Head of caudate nucleus (tissue), 42 donors: ENCODE measurements at places on chromosomes 3 and 15.

- no peak for DNase-seq
These were observed 22.2 kb upstream of the ZNF710 start for GRCh38 chr15:89978914-89979313.

DNA sequence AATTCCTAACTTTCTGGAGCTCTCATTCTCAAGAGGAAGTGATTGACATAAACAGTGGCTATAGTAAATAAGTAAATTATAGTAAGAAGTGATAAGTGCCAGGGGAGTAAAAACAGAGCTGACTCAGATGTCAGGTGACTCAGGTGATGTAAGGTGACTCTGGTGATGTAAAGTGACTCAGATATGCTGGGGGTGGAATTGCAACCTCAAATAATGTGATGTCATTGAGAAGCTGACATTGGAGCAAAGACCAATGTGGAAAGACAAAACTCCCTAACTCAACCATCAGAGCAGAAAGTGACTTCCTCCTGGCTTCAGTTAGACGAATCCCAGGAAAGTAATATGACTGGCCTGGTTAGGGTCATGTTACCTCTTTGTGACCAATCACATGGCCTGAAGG is 144.2 kb upstream of the SNTN start:
- no peak for DNase-seq

- no peak for DNase-seq
These were observed 29.4 kb upstream of the TMEM45A start for GRCh38 chr3:100463002-100463401.

DNA sequence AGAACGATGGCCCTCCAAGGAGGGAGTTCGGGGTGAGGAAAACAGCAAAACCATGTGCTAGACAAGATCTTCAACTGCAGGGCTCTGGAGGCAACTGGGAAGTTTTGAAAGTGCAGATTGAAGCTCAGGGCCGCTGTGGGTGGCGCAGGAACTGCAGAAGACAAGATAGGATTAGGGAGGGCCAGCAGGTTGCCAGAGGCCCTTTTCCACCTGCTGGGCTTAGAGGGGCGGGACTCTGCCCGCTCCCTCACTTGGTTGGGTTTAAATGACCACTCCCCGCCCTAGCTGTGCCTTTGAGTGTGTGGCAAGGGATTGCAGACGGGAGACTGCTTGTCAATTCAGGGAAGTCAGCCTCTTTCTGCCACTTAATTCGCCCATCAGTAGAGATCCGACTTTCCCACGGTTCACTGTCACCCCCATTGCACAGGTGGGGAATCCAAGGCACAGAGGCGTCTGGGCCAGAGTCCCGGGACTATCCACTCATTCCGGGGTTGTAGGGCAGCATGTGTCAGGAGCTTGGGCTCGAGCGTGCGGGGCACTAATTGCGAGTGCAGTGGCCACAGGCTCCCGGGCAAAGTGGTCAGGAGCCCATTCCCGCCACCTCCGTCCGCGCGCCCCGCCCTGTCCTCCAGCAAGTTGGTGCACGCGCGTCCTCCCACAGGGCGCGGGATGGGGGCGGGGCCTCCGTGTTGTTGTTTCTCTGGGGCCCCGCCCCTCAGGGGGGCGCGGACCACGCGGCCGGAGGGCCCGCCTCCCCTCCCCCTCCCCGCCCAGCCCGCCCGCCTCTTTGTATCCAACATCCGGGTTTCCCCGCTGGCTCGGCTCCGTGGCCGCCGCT is at the start of gene ACVR2B:
Gene ACVR2B (plus strand): TSS at position 816 of the 838 bp plus-strand sequence. CDS start 433 bp downstream, outside the sequence.
- DNase-seq = peak; percentile 92

GRCh38 chr15:57090496-57090859 is 172.0 kb downstream of the TCF12 start:
- DNase-seq = no peak

DNA sequence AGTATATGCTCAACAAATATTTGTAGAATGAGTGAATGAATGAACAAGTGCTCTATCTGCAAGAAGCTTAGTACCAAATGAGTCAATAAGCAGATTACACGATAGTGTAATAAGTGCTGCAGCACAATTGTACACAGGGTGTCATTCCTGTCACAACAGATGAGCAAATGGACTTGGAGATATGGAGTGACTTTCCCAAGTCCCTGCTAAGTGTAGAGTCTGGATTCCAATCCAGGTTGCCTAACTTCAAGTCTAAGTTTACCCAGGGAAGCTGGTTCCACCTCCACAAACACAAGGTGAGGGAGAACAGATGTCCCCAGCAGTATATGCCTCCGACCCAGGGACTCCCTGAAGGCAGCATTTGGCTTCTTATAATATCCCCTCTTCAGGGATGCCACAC is 77.7 kb upstream of the RAD18 start:
- DNase-seq = no peak

DNA sequence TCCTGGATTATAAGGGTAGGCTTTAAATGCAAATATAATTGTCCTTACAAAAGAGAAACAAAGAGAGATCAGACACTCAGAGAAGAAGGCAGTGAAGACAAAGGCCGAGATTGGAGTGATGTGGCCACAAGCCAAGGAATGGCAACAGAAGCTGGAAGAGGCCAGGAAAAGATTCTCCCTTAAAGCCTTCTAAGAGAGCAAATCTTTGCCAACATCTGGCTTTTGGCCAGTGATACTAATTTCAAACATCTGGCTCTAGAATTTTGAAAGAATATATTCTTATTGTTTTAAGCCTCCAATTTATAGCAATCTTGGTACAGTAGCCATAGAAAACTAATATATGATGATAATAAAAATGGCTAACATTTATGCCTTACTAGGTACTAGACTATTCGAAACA is 615.8 kb upstream of the ZNF385D start:
- DNase-seq = no peak

DNA sequence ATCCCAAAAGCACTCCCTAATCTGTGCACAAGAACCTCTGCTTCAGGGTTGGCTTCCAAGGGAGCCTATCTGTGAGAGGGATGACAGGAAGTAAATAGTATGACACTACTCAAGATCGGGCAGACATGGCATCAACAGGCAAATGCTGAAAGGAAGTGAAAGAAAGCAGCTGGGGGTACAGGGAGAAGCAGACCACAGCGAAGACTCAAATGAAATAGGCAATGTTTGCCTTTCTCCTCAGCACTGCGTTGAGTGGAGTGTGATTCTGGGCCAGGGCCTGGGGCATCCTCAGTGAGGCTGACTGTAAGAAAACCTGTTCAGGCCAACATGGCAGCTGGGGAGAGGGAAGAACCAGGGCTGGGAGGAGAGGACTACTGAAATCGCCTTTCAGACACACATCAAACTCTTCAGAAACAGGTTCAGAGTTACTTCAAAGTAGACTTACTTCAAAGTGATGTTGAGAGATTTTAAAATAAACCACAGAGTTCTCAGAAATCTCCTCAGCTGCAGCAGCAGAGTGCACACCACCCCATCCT is 96.6 kb downstream of the SLC9A9 start:
- DNase-seq = no peak

GRCh38 chr15:75920079-75920478 is 16.4 kb downstream of the FBXO22 start:
- DNase-seq = no peak

DNA sequence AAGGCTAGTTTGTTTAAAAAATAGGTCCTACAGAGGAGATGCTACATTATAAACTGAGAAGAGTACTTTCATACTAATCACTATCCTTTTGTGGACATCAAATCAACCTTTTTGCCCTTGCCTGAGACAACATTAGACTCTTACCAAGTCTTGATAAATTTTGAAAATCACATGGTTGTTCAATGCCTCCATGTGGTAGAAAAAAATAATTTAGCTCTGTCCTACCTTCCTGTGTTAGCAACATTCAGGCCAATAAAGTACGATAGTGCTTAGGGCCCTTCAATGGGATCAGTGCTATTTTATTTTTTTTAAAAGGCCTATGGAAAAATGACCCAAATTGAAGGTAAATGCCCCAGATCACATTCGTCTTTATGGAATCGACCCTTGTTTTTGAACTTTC is 5.0 kb upstream of the UBE2E1 start:
- no peak for DNase-seq
